ENCODE measurements at places on chromosomes 1 and 21. TPM values are rescaled to one million over a fixed set of nuclear protein-coding genes. Genes with fewer than 3 reads are reported as not detected.

NECTIN4 gene
- polyA plus RNA-seq: 11.1 TPM

GPR157 gene
- polyA plus RNA-seq: 26.0 TPM

NR0B2 gene
- polyA plus RNA-seq: 5.3 TPM

PDE4B gene
- polyA plus RNA-seq: 33.1 TPM

NEK2 gene
- 15.3 TPM for polyA plus RNA-seq

HHIPL2 gene
- polyA plus RNA-seq: 0.79 TPM

SLC9C2 gene
- 0.14 TPM for polyA plus RNA-seq

VWA5B1 gene
- 0.66 TPM for polyA plus RNA-seq

FCGR1A gene
- polyA plus RNA-seq: 4.2 TPM

ZYG11A gene
- 0.18 TPM for polyA plus RNA-seq

EPHA10 gene
- polyA plus RNA-seq: 0.25 TPM

PRAMEF26 gene
- not detected for polyA plus RNA-seq

Data from left lung (tissue), 14 donors.